NCI-H345 (cell line): ENCODE measurements at places on chromosomes 6 and 20.

DNA sequence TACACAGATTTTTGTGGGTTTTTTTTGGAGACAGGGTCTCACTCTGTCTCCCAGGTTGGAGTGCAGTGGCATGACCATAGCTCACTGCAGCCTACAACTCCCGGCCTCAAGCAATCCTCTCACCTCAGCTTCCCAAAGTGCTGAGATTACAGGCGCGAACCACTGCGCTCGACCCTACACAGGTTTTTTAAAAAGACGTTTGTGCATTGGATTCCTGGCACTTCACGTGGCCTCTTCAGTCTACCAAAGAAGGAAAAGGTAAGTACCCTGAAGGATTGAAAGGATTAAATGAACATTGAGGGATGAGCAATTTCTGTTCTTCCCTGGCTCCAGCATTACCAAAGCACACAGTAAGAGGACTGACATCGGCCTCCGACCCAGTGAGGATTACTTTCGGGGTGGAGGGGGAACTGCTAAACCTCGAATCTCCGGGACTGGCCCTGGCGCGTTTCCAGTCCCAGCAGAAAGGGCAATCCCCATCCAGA lies 556 bp upstream of the YWHAB start:
- DNase-seq: no peak

DNA sequence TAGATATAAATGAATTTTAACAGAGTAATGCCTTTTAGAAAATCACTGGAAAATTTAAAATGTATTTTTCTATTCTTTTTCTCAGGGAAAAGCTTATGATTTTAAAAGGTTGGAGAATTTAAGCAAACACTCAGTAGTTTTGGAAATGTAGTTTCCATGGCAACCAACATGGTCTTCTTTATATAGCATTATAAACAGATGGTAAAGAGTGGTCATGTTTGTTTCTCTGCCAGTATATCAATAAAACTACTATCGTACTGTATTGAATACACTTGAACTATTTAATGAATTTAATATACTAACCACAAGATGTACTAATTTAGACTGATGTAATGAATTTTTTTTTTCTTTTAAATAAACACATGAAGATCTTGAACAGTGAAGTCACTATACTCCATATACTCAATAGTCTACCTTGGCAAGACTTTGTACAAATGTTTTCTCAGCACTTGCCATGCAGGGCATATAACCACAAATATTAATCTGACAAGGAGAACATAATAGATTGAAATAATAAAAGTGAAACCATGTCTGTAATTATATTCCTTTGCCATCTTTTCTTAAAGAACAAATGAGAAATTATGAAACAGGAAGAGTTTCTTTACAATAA lies 105.5 kb downstream of the PDSS2 start:
- no peak for DNase-seq

DNA sequence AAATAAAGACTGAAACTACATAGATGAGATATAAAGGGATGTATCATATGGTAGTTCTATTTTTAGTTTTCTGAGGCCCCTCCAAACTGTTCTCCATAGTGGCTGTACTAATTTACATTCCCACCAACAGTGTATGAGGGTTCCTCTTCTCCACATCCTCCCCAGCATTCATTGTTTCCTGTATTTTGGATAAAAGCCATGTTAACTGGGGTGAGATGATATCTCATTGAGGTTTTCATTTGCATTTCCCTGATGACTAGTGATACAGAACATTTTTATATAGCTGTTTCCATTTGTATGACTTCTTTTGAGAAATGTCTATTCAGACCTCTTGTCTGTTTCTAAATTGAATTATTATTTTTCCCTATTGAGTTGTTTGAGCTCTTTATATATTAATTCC lies 229.3 kb downstream of the RFPL4B start:
- no peak for DNase-seq

DNA sequence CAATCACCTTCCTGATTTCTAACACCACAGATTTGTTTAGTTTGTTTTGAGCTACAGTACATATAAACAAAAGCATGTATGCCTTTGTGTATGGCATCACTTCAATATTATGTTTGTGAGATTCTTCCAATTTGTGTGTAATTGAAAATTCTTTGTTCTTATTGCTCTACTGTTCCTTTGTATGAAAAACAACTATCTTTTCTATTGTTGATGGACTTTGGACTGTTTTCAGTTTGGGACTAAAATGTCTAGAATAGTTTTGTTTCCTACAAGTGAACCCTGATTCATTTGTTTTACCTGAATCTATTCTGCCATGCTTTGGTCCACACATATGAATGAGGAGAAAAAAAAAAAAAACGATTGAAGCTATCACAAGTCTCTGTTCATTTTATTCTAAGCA lies 21.2 kb upstream of the ZNF184 start:
- no peak for DNase-seq

DNA sequence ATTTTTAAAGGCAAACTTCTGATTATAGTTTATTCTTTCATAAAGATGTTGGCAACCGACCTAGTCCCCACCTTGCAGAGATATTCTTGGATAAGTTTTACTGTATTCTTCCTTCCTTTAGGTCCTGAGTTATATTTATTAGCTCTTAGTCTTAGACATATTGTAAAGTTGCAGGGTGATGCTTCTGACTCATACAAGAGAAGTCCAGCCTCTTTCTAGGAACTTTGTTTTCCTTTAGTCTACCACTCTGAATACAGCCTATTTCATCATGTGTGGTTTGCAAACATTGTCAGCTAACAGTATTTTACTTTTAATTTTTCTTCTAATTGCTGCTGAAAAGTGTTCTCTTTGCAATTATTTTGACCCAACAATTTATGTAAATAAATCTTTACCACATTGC lies 686.7 kb downstream of the COL12A1 start:
- no peak for DNase-seq

DNA sequence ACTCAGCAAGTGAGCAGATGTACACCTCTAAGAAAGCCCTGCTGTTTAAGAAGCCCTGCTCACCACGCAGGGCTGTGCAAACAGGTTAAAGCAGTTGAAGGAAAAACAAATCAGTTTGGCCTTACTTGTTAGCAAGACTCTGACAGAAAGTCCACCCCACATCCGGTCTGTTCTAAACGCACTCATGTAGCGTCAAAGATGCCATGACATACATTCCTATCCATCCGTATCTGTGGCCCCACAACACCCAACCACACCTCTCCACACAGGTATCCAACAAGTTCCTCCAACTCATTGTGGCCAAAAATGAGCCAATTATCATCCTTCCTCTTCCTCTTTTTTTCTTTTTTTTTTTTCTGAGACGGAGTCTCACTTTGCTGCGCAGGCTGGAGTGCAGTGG lies 22.8 kb upstream of the RAB22A start:
- DNase-seq: no peak

- DNase-seq: peak; percentile 57
Measured at GRCh38 chr6:31493875-31494694, 3.9 kb upstream of the MICB start.

DNA sequence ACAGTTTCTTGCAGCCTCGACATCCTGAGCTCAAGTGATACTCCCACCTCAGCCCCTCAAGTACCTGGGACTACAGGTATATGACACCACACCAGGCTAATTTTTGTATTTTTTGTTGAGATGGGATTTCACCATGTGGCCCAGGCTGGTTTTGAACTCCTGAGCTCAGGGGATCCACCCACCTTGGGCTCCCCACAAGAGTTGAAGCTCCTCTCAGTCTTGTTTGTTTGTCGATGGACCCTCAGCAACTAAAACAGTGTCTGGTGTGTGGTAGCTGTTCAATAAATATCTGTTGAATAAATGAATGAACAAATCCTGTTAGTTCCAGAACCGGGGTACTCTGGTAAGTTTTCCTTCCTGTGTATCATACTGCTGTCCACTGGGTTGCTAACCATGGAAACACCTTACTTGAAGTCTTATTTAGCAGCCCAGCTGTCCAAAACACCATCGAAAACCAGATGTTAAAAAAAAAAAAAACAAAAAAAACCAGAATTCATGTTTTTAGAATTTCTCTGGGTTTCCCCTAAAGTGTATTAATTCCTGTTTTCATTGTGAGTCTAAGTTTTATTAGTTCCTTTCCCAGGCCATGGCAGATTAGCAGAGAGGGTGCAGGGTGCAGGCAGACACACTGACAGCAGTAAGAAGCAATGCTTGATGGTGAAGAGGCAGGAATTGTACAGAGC lies 7.8 kb upstream of the EZR start:
- no peak for DNase-seq

DNA sequence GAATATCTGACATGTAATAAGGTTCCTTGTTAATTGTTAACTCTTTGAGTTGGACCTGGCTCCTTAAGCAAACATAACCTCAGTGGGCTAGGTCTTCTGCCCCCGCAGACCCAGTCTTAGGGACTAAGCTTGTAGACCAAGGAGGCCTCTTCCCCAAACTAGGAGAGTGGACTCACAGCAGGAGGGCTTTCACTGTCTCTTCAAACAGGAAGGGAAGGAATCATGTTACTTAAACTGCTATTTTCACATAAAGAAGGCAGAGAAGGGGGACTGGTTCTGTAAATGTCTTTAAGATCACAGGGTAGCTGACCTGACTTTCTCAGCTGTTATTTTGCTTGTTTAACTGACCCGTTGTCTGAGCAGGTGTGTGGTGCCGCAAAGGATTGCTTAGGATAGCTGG lies 34.9 kb upstream of the PRDM1 start:
- DNase-seq: no peak

DNA sequence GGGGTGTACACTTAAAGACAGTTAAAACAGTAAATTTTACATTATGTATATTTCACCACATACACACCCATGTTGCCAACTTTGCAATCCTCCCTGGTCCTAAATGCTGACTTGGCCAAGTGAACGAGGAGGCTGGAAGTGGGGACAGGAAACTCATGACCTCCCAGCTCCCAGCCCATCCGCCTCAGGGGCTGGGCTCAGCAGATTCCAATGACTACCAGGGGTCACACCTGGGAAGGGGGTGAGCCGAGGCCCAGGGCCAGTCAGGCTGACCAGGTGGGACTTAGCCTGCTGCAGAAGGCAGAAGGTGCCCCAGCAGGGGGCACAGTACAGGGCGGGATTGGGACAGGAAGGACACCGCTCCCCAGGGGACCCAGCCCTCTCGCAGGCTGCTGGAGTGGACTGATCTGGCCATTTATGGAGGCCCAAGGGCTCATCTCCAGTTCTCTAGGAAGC lies 2.4 kb downstream of the SIGLEC1 start:
- DNase-seq: no peak

DNA sequence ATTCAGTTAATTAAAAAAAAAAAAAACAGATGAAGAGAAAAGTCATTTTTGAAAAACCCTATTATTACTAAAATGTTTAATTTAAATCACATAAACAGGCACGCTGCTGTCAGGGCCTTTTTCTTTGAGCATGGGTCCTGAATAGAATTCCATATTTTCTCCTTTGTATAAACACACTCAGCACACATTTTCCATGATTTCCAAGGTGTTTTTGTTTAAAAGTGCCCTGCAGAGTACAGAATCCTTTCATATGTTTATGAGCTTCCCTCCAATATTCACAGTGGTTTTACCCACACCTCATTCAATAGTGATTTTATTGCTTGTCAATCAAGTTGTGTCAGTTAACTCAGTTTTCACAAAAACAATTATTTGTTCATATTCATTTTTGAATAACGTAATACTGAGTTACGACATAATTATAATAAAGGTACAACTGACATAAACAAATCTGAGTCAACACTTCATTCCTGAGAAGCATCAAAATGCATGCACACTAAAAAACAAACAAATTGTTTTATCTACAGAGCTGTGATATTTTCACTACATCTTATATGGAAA lies 15.2 kb downstream of the SLC35B3 start:
- DNase-seq: no peak

- DNase-seq: no peak
Measured at GRCh38 chr6:16633465-16633864, 127.8 kb downstream of the ATXN1 start.

DNA sequence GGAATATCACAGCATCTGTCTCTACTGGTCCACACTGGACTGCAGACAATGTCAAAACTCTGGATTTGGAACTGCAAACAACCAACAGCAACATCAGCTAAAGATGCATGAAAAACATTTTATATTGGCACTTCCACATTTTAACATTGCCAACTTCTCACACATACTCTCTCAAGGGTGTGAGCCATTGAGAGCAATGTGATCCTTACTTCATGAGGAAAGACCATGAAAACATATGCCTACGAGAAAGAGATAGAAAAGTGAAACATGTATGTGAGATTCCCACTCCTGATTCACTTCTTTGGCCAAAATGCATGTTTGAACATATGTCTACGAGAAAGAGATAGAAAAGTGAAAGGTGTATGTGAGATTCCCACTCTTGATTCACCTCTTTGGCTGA lies 99.4 kb downstream of the COL12A1 start:
- no peak for DNase-seq

GRCh38 chr20:13613917-13614316 lies 24.8 kb downstream of the TASP1 start:
- no peak for DNase-seq

GRCh38 chr6:87738000-87738399 lies 36.0 kb upstream of the AKIRIN2 start:
- no peak for DNase-seq

DNA sequence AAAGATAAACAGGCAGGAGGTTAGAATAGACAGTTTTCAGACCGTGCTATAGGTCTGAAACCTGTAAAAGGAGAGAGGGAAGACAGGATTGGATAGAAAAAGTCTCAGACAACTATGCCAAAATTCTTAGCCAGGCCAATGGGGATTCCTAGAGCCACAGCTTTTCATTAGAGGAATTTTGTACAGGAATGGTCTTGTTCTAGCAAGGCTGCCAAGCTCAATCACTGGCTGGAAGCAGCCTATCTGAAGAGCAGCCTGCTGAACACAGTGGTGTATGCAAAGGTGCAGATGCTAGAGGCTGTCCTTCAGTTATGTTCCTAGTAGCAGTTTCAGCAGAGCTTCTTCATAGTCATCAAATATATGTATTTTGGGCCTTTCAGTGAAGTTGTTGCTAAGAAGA lies 313.1 kb downstream of the GRIK2 start:
- no peak for DNase-seq

- no peak for DNase-seq
Measured at GRCh38 chr6:15621203-15622044, 41.4 kb downstream of the DTNBP1 start.

GRCh38 chr20:17741220-17741619 lies 41.5 kb downstream of the BANF2 start:
- no peak for DNase-seq

GRCh38 chr20:63382551-63383300 lies 21.6 kb upstream of the CHRNA4 start:
- no peak for DNase-seq

- no peak for DNase-seq
Measured at GRCh38 chr6:13377054-13377758, 48.9 kb upstream of the TBC1D7 start.
